Stimulated activated naive CD8-positive, alpha-beta T cell treated with anti-CD3 and anti-CD28 coated beads, Interleukin-15, amount 100 ng/mL, for 72 hours (primary cell): ENCODE measurements at places on chromosomes 6 and 20.

GRCh38 chr20:31637660-31638059 is at the start of gene COX4I2:
Gene COX4I2 (plus strand): TSS chr20:31637912. CDS start chr20:31639018, 1,106 bp downstream.
- no peak for DNase-seq

DNA sequence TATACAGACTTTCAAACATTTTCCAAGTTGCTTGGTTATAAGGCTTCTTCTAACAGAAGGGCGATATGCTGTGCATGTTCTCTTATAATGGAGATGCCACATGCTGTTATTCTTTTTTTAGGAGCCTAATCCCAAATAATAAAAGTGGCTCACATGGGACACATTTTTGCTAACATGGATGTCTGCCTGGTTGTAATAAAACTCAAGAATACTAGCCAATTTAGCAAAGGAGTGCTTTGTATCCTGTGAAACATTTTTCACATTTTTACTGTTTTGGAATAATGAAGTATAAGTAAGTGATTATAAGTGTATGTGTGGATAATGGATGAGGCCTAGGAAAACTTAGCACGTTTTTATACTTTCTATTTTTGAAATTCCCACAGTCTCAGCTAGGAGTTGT is 312.2 kb downstream of the LAMA2 start:
- no peak for DNase-seq

GRCh38 chr6:14711056-14711703 is 534.7 kb upstream of the JARID2 start:
- DNase-seq = peak; percentile 48

GRCh38 chr6:114432400-114432799 is 89.6 kb upstream of the HS3ST5 start:
- no peak for DNase-seq

GRCh38 chr20:2604506-2604835 is 48.0 kb upstream of the NOP56 start:
- no peak for DNase-seq

DNA sequence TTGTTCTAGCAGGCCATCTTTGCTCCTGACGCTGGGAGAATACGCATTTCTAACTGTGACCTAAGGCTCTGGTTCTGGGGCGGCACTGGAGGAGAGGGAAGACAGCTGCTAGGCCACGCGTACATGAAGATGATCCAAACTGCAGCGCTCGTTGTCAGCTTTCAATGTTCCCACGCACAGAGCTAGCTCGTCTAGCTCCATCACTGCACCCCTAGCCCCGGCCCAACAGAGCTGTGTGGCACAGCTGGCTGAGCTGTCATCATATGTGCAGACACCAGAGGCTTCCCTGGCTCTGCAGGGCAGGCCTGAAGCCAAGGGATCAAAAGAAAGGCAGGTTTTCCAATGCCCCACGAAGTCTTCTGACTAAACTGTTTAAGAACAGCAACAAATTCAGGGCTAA is 124.7 kb downstream of the IRF4 start:
- DNase-seq = no peak

DNA sequence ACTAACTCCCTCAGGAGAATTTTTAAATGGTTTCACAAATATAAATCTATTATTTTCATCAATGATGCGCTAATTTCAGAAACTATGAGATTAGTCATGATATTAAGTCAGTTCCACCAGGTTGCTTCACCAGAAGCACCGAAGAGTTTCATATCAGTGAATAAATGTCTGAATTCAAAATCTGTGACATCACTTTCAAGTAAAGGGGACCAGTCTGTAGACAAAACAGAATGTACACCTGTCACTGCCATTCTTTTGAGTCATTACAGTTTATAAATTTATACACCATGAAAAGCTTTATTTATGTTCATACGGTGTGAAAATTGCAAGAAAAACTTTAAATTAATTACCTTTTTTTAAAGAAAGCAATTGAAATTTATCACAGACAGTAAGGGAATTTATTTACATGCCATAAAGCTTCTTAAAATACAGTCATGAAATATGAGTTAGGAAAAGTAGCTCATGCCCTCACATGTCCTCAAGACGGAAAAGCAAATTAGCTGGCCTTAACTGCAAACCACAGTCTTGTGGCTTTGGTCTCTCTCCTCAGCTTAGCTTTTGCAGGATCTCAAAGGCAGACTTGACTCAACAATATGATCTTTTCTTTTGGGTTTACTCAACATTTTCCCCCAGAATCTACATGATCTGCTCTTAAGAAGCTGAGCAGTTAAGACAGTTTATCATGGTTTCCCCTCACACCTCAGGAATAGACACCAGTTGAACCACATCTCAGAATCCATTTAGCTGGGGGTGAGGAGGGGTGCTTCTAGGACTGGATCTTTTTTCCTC is 177.7 kb upstream of the MCHR2 start:
- DNase-seq = no peak
